ENCODE measurements at places on chromosomes 3 and 15.

DNA sequence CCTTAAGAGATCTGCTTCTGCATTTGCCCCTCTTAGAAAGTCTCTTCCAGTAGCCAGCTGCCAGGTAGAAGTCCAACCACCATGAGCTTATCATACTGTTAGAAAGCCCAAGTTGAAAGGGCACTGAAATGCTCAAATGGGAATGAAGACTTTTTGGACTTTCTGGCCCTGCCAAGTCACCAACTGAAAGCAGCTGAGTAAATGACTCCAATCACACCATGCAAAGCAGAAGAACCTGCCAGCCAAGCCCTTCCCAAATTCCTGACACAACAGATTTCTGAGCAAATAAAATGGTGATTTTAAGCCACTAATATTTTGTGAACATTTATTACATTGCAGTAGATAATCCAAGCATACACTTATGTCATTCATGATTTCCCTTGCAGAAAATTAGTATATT is 2.1 kb upstream of the CMTM8 start:
- no peak for ATAC-seq

- ATAC-seq = no peak
Observed at GRCh38 chr15:53312707-53313106, 446.8 kb downstream of the WDR72 start.

GRCh38 chr3:163914567-163914966 is 1163.7 kb downstream of the SI start:
- ATAC-seq = no peak

DNA sequence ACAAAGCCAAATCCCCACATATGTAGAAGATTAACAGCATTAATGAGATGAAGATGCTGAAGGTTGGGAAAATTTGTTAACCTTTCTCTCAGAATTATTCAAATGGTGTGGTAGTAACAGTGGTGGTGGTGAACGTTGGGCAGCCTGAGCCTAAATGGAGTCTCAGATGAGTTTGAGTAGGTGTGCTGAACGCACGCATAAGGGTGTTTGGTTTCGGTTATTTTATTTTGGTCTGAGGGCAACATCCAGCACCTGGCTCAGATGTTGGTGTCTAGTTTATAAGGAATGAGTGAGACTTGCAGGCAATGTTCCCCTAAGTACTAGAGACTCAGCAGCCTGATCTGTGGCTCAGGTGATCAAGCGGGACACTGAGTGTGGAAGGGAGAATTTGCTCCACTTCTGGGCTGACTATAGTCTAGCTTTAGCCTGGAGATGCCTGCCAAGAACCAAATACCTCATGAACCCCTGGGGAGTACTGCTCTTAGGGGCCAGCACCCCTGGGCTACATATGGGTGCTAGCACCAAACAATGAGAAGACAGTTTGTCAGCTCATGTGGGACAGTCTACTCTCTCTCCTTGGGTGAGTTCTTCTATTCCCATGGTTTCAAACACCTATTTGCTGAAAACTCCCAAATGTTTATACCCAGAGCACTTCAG is 39.5 kb upstream of the ATP2C1 start:
- ATAC-seq = no peak

- ATAC-seq = no peak
Observed at GRCh38 chr3:111594205-111594604, 941 bp downstream of the ZBED2 start.

DNA sequence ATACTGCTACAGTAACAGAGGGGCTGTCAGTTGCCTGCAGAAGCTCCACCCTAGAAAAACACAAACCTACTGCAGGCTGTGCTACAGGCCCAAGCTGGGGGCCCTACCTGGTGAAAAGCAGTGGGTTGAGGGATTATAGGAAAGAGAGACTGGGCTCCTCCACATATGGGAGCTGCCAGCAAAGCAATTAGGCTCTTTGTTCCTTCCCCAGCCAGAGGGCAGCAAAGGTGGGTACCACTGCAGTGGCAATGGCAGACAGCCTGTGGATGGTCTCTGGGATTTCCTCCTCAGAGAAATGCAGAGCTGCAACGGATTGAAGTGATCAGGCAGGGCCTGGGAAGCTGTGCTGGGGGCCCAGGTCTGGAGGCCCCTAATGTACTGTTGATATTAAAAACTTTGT is 19.1 kb upstream of the DNAAF4 start:
- no peak for ATAC-seq

GRCh38 chr15:82064824-82065223 is 19.0 kb upstream of the MEX3B start:
- no peak for ATAC-seq
